ENCODE measurements at places on chromosomes 3 and 15.

- DNase-seq: no peak
Measured at GRCh38 chr3:64756398-64756986, 68.7 kb upstream of the ADAMTS9 start.

DNA sequence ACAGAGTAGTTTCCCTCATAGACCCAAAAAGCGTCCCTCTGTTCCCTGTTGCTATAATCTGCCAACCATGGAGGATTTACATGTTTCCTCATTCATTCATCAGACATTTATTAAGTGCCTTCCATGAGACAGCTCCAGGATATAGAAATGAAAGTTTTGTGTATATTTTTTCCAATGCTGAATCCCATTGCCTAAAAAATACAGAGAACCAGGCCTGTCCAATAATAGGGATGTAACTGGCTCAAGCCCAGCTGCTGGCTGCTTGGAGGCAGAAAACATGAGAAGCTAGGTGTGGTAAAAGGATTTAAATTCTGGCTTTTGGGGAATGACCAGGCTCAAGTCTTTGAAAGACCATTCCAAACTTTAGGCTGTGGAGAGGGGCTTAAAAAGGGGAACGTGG, 41.5 kb downstream of the RARB start:
- DNase-seq: no peak

DNA sequence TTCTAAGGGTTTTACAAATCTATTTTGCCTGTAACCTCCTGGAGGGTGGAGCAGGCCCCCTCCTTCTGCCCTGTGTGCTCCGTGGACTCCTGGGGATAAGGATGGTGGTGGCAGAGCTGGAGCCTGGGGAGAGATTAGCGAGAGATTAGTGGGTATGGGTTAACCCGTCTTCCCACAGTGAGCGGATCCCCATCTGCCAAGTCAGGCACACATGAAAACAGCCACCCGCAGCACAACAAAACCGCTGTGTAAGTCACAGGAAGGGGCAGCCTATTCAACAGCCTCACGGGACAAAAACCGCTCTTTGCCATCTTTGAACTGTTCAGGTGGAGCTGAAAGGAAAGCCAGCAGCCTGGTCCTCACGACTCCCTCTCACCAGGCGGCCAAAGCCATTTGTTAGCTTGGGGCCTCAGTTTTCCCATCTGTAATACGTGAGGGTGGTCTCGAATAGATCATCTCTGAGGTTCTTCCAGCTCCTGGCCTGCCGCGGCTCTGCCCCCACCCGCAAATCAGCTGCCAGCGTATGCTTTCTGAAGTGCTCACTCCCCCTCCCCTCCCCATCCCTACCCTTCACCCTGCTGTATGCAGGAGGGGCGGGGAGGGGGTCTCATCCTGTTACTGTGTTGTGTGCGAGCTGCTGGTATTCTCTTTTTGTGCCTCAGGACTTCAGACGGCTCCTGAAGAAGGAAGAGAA, 43.6 kb downstream of the PDIA5 start:
- DNase-seq: no peak

- no peak for DNase-seq
Measured at GRCh38 chr3:30354972-30355371, 251.4 kb upstream of the TGFBR2 start.

DNA sequence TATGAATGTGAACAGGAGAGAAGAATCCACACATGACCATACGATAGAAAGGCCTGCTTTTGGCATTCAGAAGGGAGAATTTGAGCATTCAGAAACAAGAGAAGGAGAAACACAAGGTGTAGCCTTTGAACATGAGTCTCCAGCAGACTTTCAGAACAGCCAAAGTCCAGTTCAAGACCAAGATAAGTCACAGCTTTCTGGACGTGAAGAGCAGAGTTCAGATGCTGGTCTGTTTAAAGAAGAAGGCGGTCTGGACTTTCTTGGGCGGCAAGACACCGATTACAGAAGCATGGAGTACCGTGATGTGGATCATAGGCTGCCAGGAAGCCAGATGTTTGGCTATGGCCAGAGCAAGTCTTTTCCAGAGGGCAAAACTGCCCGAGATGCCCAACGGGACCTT, 28.4 kb downstream of the RBM6 start:
- DNase-seq: no peak

- no peak for DNase-seq
Measured at GRCh38 chr3:66348704-66349103, 127.9 kb downstream of the SLC25A26 start.

DNA sequence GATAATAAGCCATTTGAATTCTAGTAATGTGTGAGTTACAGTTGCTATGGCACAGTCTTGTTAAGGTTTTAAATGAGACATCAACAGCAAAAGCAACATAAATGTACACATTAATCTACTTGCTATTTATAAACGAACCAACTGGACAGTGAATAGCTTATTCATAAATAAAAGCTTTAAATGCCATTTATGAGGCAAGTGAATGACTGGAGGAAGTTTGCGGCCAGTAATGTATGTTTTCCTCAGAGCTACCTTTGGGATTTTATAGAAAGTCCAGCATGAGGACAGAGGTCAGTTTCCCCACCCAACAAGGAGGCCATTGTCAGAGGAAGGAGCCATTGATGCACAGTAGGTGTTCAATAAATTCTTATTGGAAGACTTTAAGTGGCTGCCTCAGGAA, 48.0 kb upstream of the PXYLP1 start:
- DNase-seq: no peak

Data from activated T-helper 1 cell treated with anti-CD3 and anti-CD28 coated beads, Interleukin-2, amount 50 U/mL, for 16 hours (primary cell).